ENCODE measurements at places on chromosomes 16 and 17. TPM values are rescaled to one million over a fixed set of nuclear protein-coding genes. Genes with fewer than 3 reads are reported as not detected.

Gene SARM1
- total RNA-seq: 5.5 TPM

Gene NOG
- 0.34 TPM for total RNA-seq

Gene TM4SF5
- not detected for total RNA-seq

Gene XYLT2
- 12.2 TPM for total RNA-seq

Gene KRT13
- not detected for total RNA-seq

Gene TNP2
- total RNA-seq: not detected

Gene CCL1
- not detected for total RNA-seq

Gene PYY
- not detected for total RNA-seq

Gene CDK3
- 3.0 TPM for total RNA-seq

Gene MYH8
- total RNA-seq: not detected

Gene UNC45B
- total RNA-seq: not detected

Gene TBC1D3G
- not detected for total RNA-seq

Gene RNF157
- 21.0 TPM for total RNA-seq

Gene TPSB2
- not detected for total RNA-seq

Gene COASY
- total RNA-seq: 6.1 TPM

Gene ABCC12
- total RNA-seq: 0.12 TPM

Gene CD7
- not detected for total RNA-seq

Gene CTRB1
- not detected for total RNA-seq

All from neural progenitor cell (in vitro differentiated cells).